ENCODE measurements at places on chromosomes 4 and X. TPM values are rescaled to one million over a fixed set of nuclear protein-coding genes. Genes with fewer than 3 reads are reported as not detected.

DNA sequence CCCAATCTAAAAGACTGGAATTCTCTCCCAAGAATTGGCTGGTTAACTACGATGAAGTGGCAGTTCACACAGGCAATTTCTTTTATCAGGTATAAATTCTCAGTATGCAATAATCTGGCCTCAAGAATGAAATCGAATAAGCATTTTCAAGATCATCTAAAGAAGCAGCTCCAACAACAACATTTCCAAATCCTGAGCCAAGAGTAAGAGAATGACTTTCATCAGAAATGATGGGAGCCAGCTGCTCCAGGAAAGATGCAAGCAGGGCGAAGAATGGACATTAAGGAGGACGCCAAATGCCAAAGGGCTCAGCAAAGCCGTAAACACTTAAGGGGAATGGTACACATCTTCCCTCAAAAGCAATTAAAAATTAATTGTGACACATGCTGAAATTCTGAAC is 12.0 kb downstream of the ADAMTS3 start:
- no peak overlapping the region for H3K27ac ChIP-seq
- no peaks in the 10 kb centered on the region for H3K4me1 ChIP-seq
- no peak for DNase-seq
- H3K4me3 ChIP-seq = no peak overlapping the region
- H3K36me3 ChIP-seq = no peaks in the 10 kb centered on the region

DNA sequence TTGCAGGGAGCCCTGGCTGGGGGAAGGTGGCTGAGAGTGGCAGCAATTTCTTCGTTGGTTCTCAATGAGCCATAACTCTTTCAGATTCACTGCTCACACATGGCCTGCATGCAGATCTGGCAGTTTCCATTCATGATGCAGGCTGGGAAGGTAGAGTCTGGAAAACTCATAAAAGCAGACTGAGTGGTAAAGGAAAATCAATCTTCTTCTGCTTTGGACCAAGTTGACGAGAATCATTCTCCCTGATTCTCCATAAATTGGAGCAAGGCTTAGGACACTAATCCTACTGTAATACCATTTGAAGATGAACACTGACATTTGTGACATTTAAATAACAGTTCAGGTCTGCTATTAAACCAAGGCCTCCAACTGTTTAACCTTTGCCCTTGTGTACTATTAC is 35.3 kb upstream of the HAND2 start:
- peaks cover 5% of the 10 kb centered on the region for H3K27me3 ChIP-seq
- no peak overlapping the region for H3K4me3 ChIP-seq
- H3K27ac ChIP-seq = no peak overlapping the region
- H3K4me1 ChIP-seq = no peaks in the 10 kb centered on the region
- no peak for DNase-seq
- no peaks in the 10 kb centered on the region for H3K36me3 ChIP-seq

DNA sequence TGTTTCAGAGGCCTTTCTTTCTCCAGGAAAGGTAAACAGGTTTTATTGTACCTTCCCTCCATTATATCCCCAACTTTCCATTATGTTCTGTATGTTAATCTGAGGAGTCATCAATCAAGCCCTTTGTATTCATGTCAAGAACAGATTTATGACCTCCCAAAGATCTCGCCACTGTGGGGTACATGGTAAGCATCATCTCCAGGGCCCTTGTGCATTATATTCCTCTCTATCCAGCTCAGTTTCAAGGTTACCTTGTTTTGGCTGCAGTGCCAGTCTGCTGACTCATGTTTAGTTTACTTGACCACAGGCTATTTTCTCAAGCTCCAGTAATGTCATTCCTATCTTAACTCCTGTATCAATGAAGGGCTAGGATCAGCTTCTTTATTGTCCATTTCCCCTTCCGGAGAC is 125.1 kb upstream of the FRMPD4 start:
- H3K36me3 ChIP-seq = no peaks in the 10 kb centered on the region
- no peak overlapping the region for H3K27ac ChIP-seq
- H3K27me3 ChIP-seq = peaks cover 5% of the 10 kb centered on the region
- no peak for DNase-seq
- no peak overlapping the region for H3K4me3 ChIP-seq
- H3K4me1 ChIP-seq = no peaks in the 10 kb centered on the region

- no peak for DNase-seq
- H3K27ac ChIP-seq = no peak overlapping the region
- no peaks in the 10 kb centered on the region for H3K4me1 ChIP-seq
- no peak overlapping the region for H3K4me3 ChIP-seq
- H3K36me3 ChIP-seq = no peaks in the 10 kb centered on the region
These were observed 614.5 kb upstream of the LCORL start for GRCh38 chr4:18636001-18636585.

DNA sequence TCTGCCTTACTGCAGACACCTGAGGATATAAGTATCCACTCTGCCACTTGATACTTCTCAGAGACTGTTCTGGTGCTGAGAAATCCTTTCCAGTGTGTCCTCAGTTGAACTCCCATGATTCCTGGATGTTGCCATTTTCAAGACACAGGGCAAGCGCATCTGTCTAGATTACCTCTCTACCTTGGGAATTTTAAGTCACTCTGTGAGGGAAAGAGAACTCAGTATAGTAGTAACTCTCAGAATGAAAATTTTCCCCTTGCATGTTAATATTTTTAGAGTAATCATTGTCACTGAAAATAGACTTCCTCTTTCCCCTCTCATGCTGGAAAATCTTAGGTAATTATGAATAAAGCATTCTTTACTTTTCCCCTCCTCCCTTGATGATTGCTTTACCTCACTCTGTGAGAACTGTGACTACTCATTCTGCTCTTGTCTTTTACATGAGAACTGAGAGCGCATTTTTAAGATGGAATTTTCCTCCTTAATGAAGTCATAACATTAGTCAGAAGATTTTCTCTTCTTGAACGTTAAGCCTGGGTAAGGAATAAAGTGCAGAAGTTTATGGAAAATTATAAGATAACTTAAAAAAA is 45.0 kb downstream of the TET2 start:
- H3K27ac ChIP-seq = peak overlapping the region; percentile 91
- peaks cover 68% of the 10 kb centered on the region for H3K36me3 ChIP-seq
- DNase-seq = no peak
- no peaks in the 10 kb centered on the region for H3K27me3 ChIP-seq
- H3K4me3 ChIP-seq = peak overlapping the region; percentile 62

DNA sequence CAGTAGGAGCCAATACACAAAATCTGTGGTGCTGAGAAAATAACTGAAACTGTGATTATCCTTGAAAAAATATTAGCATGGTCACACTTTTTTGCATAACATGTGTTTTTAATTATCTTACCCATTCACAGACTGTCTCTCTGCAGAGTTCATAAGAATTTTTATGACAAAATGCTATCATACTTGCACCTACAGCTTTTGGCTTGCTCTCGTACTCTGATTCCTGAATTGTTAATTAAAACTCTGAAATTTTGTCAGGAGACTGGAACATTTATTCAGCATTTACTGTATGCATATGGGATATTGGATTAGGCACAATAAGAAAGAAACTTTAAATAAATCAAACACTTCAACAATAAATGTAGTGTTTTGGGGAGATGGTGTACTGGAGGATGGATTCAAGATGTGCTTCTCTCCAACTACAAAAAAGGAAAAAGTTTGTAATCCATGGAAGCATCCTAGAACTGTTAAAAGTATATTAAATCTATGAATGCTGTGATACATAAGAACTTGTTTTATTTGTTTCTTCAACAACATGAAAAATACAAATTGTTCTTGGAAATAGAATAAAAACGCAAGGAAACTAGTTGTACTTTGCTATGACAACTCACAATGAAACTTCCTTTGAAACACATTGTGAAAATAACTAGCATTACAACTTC is 260.5 kb downstream of the SPATA18 start:
- DNase-seq = no peak
- no peak overlapping the region for H3K27ac ChIP-seq
- H3K36me3 ChIP-seq = no peaks in the 10 kb centered on the region
- H3K27me3 ChIP-seq = peaks cover 12% of the 10 kb centered on the region
- no peak overlapping the region for H3K4me3 ChIP-seq

DNA sequence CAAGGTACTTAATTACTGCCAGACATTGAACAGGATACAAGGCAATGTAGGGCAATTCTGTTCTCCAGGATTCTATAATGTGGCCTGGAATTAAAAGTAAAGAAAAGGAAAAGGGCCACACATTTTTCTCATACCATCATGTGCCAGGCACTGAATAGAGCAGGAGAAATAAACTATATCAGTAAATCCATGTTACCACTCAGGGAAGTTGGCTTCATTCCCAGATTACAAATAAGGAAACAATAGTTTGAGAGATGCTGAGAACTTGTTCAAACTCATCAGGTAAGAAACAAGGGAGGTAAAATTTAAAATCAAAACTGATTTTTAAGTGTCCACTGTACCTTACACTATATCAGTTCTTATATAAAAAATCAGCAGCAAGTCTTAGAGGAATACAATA is 645.0 kb upstream of the ATOH1 start:
- H3K4me3 ChIP-seq = no peak overlapping the region
- H3K36me3 ChIP-seq = no peaks in the 10 kb centered on the region

DNA sequence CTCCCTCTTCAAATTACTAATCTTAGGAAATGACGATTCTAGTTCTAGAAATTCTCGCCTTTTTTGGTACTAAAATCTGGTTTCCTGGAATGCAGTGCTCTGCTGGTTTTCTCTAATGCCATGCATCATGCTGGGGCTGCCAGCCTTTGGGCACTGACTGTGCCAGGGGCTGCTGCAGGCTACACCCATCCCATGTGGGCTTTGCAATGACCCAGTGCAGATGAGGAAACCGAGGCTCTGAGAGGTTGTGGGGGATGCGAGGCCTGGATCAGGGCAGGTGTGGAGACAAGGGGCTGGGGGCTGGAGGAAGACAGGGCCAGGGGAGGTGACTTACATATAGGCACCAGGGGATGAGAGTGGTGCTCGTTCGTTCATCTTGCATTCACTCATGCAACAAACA is 95.3 kb downstream of the HMX1 start:
- no peak overlapping the region for H3K27ac ChIP-seq
- H3K4me1 ChIP-seq = no peaks in the 10 kb centered on the region
- no peak for DNase-seq
- no peaks in the 10 kb centered on the region for H3K36me3 ChIP-seq
- H3K4me3 ChIP-seq = no peak overlapping the region
- H3K27me3 ChIP-seq = no peaks in the 10 kb centered on the region

GRCh38 chr4:122758033-122758432 is 25.5 kb downstream of the BBS12 start:
- no peak overlapping the region for H3K27ac ChIP-seq
- DNase-seq = no peak
- no peaks in the 10 kb centered on the region for H3K36me3 ChIP-seq
- peaks cover 21% of the 10 kb centered on the region for H3K4me1 ChIP-seq
- H3K4me3 ChIP-seq = no peak overlapping the region

GRCh38 chr4:110637408-110638088 is 14.7 kb upstream of the PITX2 start:
- no peak overlapping the region for H3K4me3 ChIP-seq
- H3K36me3 ChIP-seq = peaks cover 5% of the 10 kb centered on the region
- H3K4me1 ChIP-seq = peaks cover 7% of the 10 kb centered on the region
- H3K27me3 ChIP-seq = peaks cover 97% of the 10 kb centered on the region

DNA sequence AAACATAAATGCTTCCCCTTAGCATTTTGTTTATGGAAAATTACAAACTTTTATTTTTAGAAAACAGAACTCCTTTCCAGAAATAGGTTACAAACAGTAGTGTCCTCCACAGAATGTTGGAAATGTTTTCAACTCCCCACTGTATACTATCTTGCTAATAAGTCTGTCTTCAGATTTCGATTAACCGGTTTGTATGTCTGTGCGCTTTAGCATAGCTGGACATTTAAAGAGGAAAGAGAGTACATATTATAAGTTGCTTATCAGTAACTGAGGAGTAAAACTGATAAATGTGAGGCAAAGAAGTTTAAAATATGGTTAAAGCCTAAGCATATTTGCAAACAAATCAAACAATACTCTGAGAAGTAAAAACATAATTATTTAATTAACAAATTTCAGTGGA is 3.4 kb downstream of the CXCL8 start:
- peaks cover 4% of the 10 kb centered on the region for H3K4me1 ChIP-seq
- no peak overlapping the region for H3K27ac ChIP-seq
- no peaks in the 10 kb centered on the region for H3K36me3 ChIP-seq

DNA sequence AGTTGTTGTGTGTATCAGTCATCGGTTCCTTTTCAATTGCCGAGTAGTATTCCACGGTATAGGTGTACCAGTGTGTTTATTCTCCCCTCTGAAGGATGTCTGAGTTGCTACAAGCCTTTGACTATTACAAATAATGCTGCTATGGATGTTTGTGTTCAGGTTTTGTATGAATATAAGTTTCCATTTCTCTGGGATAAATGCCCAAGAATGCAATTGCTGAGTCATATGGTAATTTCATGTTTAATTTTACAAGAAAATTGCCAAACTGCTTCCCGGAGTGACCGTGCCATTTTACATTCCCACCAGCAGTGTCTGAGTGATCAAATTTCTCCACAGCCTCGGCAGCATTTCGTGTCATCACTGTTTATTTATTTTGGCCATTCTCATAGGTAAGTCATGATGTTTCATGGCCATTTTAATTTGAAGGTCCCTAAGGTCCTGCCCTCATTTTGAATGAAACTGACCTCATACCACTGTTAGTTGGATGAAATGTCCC is 73.9 kb downstream of the IRF2 start:
- H3K36me3 ChIP-seq = peaks cover 40% of the 10 kb centered on the region
- DNase-seq = no peak
- peaks cover 45% of the 10 kb centered on the region for H3K4me1 ChIP-seq
- H3K27ac ChIP-seq = no peak overlapping the region

- H3K4me1 ChIP-seq = no peaks in the 10 kb centered on the region
- H3K27me3 ChIP-seq = no peaks in the 10 kb centered on the region
- no peak overlapping the region for H3K27ac ChIP-seq
- no peak for DNase-seq
These were observed 78.7 kb upstream of the PCDH18 start for GRCh38 chr4:137610960-137611359.

Gene SSX1
- total RNA-seq = not detected

Gene TCP11X2
- total RNA-seq = not detected

Data from activated naive CD8-positive, alpha-beta T cell treated with anti-CD3 and anti-CD28 coated beads for 36 hours (primary cell).